ENCODE measurements at places on chromosomes 6 and 20.

DNA sequence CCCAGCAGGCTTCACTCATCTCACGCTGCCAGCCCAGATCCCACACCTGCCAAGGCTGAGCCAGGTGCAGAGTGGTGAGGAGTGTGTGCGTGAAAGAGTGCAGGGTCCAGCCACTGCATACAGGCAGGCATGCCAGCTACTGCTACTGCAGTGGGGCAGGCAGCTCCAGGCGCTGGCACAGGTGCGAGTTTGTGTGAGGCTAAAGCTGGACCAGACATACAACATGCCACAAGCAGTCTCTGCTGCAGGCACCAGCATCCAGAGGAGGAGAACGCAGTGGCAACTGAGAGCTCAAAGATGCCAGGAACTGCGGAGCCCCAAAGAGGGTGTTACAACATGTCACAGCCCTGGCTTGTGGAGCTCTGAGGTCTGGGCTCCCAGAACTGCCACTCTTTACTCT lies 149.8 kb downstream of the EYS start:
- DNase-seq, result no peak

GRCh38 chr6:82364087-82365015 lies 734 bp downstream of the TPBG start:
- no peak for DNase-seq

- no peak for DNase-seq
Measured at GRCh38 chr6:166297606-166298005, 10.6 kb downstream of the PRR18 start.

GRCh38 chr6:31945507-31946369 lies at the start of gene CFB:
Gene CFB, plus strand, starts transcription at chr6:31946095. Its CDS starts 127 bp downstream, at chr6:31946222.
- DNase-seq, result no peak

DNA sequence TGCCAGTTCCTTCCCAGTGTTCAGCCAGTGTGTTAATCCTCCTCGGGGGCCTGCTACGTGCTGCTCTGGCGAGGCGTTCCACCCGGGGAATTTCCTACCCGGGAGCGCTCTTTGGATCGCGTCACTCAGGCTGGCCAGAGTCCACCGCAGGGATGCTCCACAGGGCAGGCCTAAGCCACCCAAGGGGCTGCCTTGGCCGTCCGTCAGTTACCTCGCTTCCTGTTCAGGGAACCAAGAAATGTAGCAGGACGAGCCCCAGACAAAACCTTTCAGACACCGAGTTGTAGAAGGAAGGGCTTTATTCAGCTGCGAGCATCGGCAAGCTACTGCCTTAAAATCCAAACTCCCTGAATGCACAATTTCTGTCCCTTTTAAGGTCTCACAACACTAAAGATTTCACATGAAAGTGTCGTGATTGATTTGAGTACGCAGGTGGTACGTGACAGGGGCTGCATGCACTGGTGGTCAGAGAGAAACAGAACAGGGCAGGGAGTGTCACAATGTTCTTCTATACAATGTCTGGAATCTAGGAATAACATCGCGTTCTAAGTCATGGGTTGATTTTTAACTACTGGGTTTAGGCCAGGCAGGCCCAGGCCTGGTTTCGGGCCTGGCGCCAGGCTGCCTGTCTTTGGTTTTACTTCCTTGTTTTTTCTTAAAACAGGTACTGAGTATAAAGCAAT lies 15.7 kb upstream of the POU5F1 start:
- DNase-seq, result no peak

DNA sequence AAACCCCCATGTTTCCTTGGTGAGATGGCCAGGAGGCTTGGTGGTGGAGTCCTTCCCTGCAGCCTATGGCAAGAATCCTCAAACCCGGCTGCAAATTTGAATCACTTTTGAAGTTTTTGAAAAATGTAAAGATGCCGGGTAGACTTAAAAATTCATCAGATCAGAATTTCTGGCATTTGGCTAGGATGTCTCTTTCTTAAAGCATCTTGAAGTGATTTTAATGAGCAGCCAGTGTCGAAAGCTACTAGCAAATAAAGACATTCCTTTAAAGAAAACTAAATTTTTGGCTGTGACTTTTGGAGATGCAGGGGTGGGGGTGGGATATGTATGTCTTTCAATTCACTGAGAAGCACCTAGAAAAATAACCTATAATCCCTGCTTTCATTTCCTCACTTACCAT lies 25.6 kb upstream of the NOX3 start:
- DNase-seq, result no peak

GRCh38 chr6:130788954-130789353 lies 38.3 kb upstream of the SMLR1 start:
- DNase-seq, result no peak

DNA sequence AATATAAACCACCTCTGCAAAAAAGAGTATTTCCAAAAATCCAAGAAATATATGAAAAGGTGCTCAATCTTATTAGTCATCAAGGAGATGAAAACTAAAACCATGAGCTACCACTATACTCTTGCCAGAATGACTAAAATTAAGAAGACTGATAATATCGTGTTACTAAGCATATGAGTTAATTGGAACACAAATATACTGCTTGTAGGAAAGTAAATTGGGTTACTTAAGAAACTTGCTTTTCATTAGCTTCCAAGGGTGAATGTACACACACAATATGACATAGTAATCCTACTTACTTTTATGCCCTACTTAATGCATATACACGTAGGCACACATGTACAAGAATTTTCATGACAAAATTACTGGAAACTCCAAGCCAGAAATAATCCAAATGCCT lies 3.4 kb downstream of the THEMIS start:
- no peak for DNase-seq

DNA sequence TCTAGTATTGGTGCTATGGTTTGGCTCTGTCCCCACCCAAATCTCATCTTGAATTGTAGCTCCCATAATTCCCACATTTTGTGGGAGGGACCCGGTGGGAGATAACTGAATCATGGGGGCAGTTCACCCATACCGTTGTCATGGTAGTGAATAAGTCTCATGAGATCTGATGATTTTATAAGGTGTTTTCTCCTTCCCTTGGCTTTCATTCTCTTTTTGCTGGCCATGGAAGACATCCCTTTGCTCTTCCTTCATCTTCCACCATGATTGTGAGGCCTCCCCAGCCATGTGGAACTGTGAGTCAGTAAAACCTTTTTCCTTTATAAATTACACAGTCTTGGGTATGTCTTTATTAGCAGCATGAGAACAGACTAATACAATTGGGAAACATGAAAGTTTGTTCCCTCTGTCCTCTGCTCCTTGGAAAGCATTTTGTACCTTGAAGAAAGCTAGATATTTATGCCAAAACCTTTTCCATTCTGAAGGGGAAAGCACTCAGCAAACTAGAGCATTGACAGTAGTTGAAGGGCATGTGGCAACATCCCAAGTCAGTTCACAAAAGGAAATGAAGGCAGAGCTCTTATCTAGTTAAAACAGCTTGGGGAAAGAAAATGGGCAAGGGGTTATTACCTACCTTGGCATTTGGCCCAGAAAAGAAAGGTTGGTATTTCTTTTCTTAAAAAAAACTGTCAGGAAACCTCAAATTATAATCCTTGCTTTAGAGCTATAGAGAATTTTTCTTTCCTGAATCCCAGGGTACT lies 10.7 kb upstream of the TNFAIP3 start:
- DNase-seq, result no peak

GRCh38 chr6:2719093-2719455 lies 31.6 kb downstream of the MYLK4 start:
- DNase-seq, result no peak

GRCh38 chr6:157075549-157076450 lies 247.5 kb downstream of the TMEM242 start:
- no peak for DNase-seq

DNA sequence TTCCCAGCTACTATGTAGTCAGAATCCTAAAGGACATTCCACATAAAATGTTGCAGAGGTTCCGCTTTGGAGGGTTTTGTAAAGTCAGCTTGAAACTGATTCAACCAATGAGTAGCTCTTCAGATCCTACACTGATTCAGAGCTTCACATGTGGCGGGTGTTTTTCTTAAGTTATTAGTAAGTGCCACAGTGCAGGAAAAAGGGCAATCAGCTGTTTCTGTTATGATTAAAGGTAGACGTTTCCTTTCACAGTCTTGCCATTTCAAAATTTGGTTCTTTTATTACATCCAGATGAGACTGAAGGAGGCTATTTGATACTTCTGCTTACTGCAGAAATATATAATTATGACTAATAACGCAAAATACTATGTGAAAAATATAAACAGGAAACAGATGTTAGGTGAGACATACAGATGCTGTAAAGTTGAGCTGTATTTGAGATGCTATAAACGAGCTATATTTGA lies 443.9 kb downstream of the CDKAL1 start:
- DNase-seq, result no peak

- DNase-seq, result no peak
Measured at GRCh38 chr6:34729631-34730470, 27.5 kb upstream of the SNRPC start.

- no peak for DNase-seq
Measured at GRCh38 chr6:108142240-108142639, 23.6 kb upstream of the NR2E1 start.

DNA sequence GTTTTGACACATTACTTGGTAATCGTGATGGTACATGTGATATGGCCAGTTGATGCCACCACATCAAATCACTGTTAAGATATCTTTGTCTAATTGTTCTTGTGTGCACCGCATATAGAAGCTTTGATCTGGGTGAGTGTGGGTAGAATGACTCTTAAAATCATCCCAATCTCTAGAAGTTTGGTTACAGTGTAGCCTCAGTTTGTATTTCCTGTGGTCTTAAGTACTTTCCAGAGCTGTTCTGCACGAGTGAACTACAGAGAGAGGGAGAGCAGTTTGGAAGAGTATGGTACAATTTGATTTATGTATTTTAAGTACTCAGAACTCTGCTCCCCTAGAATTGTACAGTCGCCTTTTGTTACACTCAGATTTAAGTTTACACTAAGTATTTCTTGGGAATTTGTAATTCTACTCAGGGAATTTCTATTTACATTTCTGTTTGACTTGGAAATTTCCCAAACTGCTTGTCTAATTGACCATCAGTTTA lies 37.5 kb downstream of the SNX9 start:
- no peak for DNase-seq

DNA sequence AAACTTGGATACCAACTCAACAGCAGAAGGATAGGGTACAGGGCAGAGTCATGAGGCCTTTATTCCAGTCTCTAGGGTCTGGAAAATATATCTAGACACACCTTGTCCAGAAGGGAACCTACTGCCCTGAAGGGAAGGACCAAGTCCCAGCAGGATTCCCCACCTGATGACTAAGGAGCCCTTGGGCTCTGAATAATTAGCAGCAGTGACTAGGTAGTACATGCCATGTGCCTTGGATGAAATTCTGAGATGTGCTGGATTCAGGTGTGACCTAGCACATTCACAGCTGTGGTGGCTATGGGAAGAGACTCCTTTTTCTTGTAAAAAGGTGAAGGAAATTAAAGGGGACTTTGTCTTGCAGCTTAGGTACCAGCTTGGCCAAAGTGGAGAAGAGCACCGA lies 364.3 kb upstream of the PTCHD4 start:
- DNase-seq, result no peak

GRCh38 chr6:84258268-84258667 lies 30.8 kb upstream of the CEP162 start:
- DNase-seq, result no peak

DNA sequence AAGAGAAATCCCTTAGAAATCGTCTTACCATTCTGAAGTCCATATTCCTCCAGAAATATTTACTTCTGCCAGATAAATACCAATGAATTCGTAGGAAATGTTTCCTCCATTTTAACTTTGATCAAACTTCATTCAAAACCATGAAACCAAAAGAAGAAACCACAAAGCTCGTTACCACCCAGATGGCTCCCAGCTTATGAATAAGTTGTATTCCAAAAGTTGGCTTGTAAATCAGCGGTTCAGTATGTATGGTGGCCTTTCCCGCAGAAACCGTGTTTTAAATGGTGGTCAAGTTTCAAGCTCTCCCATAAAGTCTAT lies 73.6 kb upstream of the RIPOR2 start:
- no peak for DNase-seq

- no peak for DNase-seq
Measured at GRCh38 chr6:814378-815347, 121.7 kb upstream of the EXOC2 start.

- no peak for DNase-seq
Measured at GRCh38 chr6:82205930-82206392, 41.6 kb downstream of the IBTK start.

DNA sequence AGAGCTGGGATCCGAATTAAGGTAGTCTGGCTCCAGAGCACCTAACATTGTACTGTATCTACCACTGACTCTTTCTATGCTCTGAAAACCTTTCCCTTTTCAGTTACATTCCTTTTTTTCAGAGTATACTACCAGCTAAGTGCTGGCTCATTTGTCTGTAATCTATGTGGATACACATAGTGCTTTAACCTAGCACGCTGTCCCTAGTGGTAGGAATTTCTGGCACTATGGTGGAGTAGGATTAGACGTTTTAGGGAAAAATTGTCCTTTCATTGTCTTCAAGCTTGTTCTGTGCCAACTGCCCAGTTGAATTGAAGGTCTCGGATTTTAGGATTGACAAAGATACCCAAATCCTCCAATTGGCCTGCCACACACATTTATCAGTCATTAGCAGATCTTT lies 259.1 kb upstream of the FERMT1 start:
- no peak for DNase-seq

GRCh38 chr20:57287007-57287880 lies 20.8 kb upstream of the BMP7 start:
- DNase-seq, result no peak

GRCh38 chr6:165807249-165807960 lies 144.4 kb upstream of the PDE10A start:
- DNase-seq, result no peak

DNA sequence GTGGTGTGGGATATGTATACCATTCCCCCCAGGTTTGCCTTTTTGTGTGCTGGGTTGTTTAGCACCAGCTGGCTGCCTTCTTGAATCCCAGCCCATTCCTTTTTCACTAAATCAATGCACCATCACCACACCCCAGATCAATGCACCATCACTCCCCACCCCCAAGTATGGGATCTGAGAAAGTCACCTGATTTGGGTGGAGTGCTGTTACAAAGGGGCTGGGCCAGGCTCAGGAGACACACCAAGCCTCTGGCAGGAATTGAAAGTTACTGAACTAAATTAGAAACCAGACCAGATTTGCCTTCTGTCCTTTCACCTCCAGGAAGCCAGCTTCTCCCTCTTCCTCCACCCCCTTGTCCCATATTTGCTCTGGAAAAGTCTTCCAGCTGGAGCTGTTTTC lies 19.6 kb upstream of the PKHD1 start:
- DNase-seq, result no peak

DNA sequence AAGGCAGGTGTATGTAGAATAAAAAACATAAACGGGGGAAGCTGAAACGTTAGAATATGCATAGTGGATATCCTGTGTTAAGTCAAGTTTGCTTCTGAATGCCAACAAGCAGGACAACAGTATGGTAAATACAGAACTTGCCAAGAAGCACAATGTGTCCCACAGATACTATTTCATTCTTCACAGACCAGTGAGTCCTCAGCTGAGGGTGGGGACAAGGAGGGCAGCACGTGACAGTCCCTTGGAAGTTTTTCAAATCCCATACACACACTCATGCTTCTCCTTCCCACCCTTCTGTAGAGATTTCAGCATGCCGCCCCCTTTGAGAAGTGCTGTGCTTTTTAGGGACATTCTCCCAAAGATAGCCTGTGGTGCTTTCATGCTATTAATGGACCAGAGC lies 268.5 kb upstream of the ECI2 start:
- no peak for DNase-seq

- DNase-seq, result no peak
Measured at GRCh38 chr6:75102301-75102700, 103.6 kb downstream of the COL12A1 start.

GRCh38 chr20:50346374-50347283 lies 156.0 kb downstream of the CEBPB start:
- no peak for DNase-seq

- DNase-seq, result no peak
Measured at GRCh38 chr6:16129623-16130401, 926 bp downstream of the MYLIP start.
